Liver (tissue), 10 donors: ENCODE measurements at places on chromosomes 7 and 10. TPM values are rescaled to one million over a fixed set of nuclear protein-coding genes. Genes with fewer than 3 reads are reported as not detected.

NUPR2 gene
- not detected for total RNA-seq

NRAP gene
- total RNA-seq = 0.05 TPM

RHEB gene
- 31.6 TPM for total RNA-seq

AOAH gene
- 26.7 TPM for total RNA-seq

DNA sequence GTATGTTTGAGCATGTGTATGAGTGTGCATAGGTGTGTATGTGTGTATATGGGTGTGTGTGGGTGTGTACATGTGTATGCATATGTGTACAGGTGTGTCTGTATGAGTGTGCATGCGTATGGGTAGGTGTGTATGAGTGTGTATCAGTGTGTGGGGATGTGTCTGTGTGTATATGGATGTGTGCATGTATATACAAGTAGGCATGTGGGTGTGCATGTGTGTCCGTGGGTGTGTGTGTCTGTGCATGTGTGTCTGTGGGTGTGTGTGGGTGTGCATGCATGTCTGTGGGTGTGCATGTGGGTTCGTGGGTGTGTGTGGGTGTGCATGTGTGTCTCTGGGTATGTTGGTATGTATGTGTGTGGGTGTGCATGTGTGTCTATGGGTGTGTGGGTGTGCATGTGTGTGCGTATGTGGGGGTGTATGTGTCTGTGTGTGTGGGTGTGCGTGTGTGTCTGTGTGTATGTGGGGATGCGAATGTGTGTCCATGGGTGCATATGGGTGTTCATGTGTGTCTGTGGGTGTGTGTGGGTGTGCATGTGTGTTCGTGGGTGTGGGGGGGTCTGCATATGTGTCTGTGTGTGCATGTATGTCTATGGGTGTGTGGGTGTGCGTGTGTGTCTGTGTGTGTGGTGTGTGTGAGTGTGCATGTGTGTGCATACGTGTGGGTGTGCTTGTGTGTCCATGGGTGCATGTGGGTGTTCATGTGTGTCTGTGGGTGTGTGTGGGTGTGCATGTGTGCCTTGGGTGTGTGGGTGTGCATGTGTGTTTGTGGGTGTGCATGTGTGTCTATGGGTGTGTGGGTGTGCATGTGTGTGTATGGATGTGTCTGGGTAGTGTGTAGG, 20.6 kb downstream of the EMX2 start:
- H3K4me3 ChIP-seq = no peak overlapping the region
- peaks cover 8% of the 10 kb centered on the region for H3K27me3 ChIP-seq
- H3K36me3 ChIP-seq = no peaks in the 10 kb centered on the region
- H3K4me1 ChIP-seq = no peaks in the 10 kb centered on the region
- DNase-seq = no peak

LIPK gene
- not detected for total RNA-seq

- H3K4me3 ChIP-seq = no peak overlapping the region
- peaks cover 2% of the 10 kb centered on the region for H3K4me1 ChIP-seq
- H3K27ac ChIP-seq = no peak overlapping the region
- no peak for DNase-seq
- H3K36me3 ChIP-seq = no peaks in the 10 kb centered on the region
Measured at GRCh38 chr7:115911465-115911864, 119.1 kb downstream of the TFEC start.

- no peaks in the 10 kb centered on the region for H3K36me3 ChIP-seq
- no peak overlapping the region for H3K4me3 ChIP-seq
- H3K4me1 ChIP-seq = no peaks in the 10 kb centered on the region
- no peaks in the 10 kb centered on the region for H3K27me3 ChIP-seq
- DNase-seq = no peak
Measured at GRCh38 chr7:122622682-122623081, 76.2 kb downstream of the RNF133 start.

GRCh38 chr10:60238759-60239100, 150.9 kb downstream of the ANK3 start:
- H3K4me1 ChIP-seq = no peaks in the 10 kb centered on the region
- H3K27me3 ChIP-seq = no peaks in the 10 kb centered on the region
- DNase-seq = no peak
- H3K4me3 ChIP-seq = no peak overlapping the region
- H3K36me3 ChIP-seq = no peaks in the 10 kb centered on the region
- no peak overlapping the region for H3K27ac ChIP-seq

- peaks cover 34% of the 10 kb centered on the region for H3K4me1 ChIP-seq
- no peaks in the 10 kb centered on the region for H3K27me3 ChIP-seq
- H3K36me3 ChIP-seq = no peaks in the 10 kb centered on the region
- H3K4me3 ChIP-seq = peak overlapping the region; percentile 100
- peak overlapping the region; percentile 99 for H3K27ac ChIP-seq
Measured at GRCh38 chr7:74656441-74656836, 1.1 kb upstream of the GTF2I start.

GRCh38 chr10:33571616-33572015, 237.1 kb upstream of the NRP1 start:
- no peaks in the 10 kb centered on the region for H3K27me3 ChIP-seq
- no peak for DNase-seq
- no peaks in the 10 kb centered on the region for H3K36me3 ChIP-seq
- no peak overlapping the region for H3K27ac ChIP-seq

MRLN gene
- total RNA-seq = not detected

NUDT13 gene
- total RNA-seq = 1.4 TPM

- H3K27me3 ChIP-seq = no peaks in the 10 kb centered on the region
- no peak overlapping the region for H3K27ac ChIP-seq
- H3K36me3 ChIP-seq = no peaks in the 10 kb centered on the region
- H3K4me1 ChIP-seq = no peaks in the 10 kb centered on the region
- no peak overlapping the region for H3K4me3 ChIP-seq
Measured at GRCh38 chr10:11285171-11285570, 267.5 kb downstream of the CELF2 start.

GRCh38 chr10:70978181-70978580, 89.8 kb upstream of the PCBD1 start:
- no peaks in the 10 kb centered on the region for H3K36me3 ChIP-seq
- no peak for DNase-seq
- no peak overlapping the region for H3K4me3 ChIP-seq

- no peak for DNase-seq
- no peaks in the 10 kb centered on the region for H3K36me3 ChIP-seq
- H3K4me3 ChIP-seq = no peak overlapping the region
- H3K27ac ChIP-seq = no peak overlapping the region
- H3K27me3 ChIP-seq = no peaks in the 10 kb centered on the region
- no peaks in the 10 kb centered on the region for H3K4me1 ChIP-seq
Measured at GRCh38 chr10:9992661-9993060, 1025.0 kb upstream of the CELF2 start.

C7orf57 gene
- total RNA-seq = not detected

PKD1L1 gene
- total RNA-seq = 0.25 TPM

NPC1L1 gene
- 16.4 TPM for total RNA-seq

DNA sequence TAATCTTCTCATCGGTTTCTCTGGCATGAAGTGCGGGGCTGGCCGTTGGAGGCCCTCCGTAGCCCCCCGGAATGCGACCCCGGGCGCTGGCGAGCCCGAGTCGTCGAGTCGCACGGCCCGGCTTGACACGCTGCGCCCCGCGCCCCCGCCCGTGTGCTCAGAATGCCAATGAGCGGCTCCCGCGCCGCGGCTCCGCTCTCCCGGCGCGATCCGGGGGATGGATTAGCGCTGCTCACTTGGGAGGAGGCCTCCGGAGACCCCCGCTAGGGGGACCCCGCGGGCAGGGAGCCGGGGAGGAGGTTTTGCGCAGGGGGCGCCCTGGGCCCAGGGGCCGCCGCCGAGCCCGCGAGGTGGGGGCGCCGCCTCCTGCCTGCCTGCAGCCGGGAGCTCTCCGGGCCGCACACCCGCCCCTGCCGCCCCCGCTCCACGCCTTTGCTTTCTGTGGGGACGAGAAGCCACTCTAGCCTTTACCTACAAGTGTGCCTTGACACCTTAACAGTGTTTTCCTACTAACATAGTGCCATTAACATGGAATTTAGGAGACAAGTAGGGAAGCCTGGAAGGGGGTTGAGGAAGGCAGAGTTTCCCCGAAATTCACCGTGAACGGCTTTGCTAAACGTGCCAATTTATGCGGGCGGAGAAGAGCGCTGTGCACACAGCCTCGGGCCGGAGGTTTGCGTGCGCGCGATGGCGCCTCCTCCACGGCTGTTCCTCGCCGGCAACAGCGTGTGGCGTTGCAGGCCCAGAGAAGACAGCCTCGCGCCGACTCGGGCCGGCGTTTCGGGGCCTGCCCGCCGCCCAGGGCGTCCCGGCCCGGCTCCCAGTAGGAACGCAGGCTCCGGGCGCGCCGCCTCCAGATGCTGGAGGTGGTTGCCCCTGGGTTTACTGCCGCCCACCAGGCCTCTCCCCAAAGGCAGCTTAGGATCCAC, 7.1 kb downstream of the SHH start:
- H3K27ac ChIP-seq = no peak overlapping the region
- peaks cover 5% of the 10 kb centered on the region for H3K4me1 ChIP-seq
- H3K4me3 ChIP-seq = peak overlapping the region; percentile 4
- DNase-seq = no peak
- no peaks in the 10 kb centered on the region for H3K27me3 ChIP-seq
- no peaks in the 10 kb centered on the region for H3K36me3 ChIP-seq
